ENCODE measurements at places on chromosomes 6 and 20.

DNA sequence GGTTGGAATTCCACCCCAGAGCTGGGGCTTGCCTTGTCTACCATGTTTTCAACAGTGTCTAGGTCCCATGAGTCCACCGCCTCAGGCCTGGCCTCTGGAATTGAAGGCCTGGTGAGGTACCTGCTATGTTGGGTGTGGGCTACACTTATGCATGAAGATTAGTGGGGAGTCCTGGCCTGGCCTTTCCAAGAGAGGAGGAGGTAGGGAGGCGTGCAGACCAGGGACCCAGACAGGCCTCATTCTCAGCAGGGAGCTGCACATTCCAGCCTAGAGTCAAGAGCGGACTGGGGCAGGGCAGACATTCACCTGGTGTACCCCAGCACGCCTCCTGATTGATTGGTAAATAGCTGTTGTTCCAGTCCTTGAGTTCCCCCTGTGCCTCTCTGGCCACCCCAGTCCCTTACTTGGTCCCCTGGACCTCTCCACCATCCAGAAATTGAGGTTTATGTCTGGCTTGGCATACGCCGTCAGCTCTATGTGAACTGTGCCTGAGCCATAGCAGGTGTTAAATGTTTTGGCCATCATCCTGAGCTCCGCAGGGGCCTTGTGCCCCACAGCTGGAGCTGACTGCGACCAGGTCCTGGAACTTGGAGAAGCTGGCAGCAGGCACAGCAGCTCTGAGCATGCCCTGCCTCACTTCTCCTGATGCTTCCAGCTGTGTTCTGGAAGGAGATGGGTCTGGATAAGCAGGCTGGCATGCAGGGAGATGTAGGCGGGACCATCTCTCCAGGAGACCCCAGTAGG lies 8.2 kb upstream of the VEGFA start:
- DNase-seq = no peak

- DNase-seq = peak; percentile 39
Observed at GRCh38 chr6:139595183-139595582, 220.7 kb upstream of the CITED2 start.

GRCh38 chr6:153511896-153512496 lies 380.9 kb upstream of the RGS17 start:
- no peak for DNase-seq

- DNase-seq = no peak
Observed at GRCh38 chr6:89536231-89536630, 102.3 kb downstream of the LYRM2 start.

DNA sequence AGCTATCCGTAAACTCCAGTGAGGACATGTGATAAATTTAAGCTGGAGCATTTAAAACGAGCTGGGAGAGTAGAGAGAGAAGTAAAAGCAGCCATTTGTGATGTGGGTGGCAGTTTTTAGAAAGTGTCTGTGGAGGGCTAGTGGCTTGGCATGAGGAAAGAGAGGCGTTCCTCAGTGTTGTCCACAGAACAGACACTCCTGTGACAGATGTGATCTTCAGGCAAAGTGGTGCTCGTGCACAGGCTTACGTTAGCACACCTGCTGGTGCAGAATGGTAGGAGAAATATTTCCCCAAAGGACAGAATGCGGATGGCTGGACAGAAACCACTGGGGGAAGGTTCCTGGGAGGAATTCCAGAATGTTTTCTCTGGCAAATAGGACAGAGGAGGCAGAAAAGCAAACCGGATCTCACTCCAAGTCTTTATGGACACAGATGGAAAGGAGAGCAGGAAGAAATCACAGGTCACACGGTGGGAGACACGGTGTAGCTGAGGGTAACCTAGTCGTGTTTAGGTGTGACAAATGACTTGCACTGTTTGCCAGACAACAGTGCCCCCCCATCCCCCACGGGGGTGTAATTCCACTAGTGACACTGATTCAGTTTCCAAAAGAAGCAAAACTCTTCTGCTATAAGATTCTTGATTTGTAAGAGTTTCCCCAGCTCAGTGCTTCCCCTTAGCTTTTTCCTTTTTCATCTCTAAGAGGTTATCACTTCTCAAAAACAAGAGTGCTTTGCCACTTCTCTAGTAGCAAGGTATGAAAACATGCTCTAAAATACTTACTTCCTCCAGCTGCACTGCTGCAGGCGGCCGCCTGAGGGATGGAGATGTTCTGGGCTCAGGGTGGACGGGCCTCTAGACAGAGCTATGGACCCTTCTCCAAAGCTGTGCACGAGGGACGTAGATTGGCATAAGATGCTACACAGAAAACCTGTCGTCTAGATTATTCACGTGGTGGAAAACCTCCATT lies 293.2 kb downstream of the QKI start:
- DNase-seq = no peak

DNA sequence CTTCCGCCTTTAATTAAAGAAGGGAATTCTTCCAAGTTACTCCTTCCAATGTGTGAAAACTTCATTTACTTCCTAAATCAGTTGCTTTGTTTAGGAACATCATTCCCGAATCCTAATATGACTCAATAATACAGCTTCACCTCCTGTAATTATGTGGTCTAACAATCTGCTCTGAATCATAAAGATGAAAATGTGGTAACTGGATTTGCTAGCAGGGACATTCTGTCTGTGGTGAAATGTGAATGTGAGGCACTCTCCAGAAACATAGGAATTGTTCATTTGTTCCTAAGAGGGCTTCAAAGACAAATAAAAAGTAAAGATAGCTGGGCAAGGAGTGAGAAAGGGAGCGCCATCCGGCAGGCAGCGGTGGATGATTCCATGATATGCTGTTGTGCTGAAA lies 678.1 kb downstream of the KIF16B start:
- DNase-seq = peak; percentile 41

DNA sequence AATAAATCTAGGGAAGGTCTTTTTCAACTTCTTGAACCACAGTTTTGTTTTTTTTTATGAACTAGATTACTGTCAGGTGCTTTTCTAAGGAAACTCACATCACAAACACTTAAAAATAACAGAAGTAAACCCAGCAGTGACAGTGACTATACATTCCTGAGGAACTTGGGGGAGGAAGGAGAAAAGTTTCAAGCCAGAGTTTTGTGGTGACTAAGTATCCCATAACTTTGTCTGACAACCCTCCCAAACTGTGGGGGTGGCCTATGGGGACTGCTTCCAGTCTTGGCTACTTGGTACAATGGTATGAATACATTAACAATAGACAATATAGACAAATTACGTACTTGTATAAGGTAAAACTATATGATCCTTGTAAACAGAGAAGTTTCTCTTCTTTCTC lies 202.5 kb upstream of the MAN1A1 start:
- DNase-seq = peak; percentile 44

DNA sequence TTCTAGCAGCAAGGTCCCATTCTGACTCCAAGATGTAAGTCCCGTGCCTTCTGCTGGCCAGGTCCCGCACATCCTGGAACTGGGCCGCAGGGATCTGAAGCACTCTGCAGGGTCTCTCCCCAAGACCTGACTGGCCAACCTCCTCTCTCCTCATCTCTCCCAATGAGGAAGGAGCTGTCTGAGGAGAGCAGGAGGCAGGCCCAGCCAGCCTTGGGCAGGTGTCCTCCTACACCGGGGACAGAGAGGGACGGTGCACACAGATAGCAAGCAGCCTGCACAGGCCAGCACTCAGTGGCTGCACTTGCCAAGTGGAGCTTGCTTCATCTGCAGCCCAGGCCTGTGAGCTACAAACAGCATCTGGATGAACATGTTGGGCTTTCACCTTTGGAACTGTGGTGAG lies 76.8 kb upstream of the CD93 start:
- DNase-seq = no peak

GRCh38 chr6:165484178-165484889 lies 174.9 kb upstream of the C6orf118 start:
- DNase-seq = no peak

GRCh38 chr6:47308552-47309290 lies 984 bp downstream of the TNFRSF21 start:
- DNase-seq = peak; percentile 58

- DNase-seq = no peak
Observed at GRCh38 chr6:125674230-125674629, 75.2 kb upstream of the HEY2 start.

GRCh38 chr20:43868091-43868490 lies 46.6 kb upstream of the TOX2 start:
- no peak for DNase-seq

DNA sequence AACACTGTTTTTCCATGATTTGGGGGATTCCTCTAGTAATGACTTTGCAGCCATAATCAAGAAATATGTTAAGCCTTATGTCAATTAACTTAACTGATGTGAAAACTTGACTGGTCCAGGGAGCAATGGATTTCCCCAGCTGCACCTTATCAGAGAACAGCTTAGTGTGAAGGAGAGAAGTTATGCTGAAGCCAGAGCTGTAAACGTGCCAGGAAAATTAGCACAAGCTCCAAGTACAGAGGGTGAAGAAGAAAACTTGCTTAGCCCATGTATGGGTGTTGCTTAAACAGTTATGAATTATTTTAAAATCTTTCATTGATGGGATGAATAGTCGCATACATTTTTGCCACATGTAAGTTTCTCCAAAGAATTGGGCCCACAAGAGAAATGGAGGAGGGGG lies 214.9 kb upstream of the RNF217 start:
- DNase-seq = no peak

DNA sequence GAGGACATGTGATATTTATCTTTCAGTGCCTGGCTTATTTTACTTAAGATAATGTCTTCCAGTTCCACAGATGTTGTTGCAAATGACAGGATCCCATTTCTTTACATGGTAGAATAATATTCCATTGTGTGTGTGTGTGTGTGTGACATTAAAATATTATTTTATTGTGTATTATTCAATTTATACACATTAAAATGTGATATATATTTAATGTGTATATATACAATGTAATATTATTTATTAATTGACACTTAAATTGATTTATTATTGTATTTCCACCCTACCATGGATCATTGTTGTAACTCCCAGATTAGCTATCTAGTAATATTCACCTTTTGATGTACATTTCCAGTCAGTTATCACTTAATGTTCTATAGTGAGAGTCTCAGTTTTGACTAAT lies 1422.5 kb upstream of the ADGRB3 start:
- DNase-seq = no peak

DNA sequence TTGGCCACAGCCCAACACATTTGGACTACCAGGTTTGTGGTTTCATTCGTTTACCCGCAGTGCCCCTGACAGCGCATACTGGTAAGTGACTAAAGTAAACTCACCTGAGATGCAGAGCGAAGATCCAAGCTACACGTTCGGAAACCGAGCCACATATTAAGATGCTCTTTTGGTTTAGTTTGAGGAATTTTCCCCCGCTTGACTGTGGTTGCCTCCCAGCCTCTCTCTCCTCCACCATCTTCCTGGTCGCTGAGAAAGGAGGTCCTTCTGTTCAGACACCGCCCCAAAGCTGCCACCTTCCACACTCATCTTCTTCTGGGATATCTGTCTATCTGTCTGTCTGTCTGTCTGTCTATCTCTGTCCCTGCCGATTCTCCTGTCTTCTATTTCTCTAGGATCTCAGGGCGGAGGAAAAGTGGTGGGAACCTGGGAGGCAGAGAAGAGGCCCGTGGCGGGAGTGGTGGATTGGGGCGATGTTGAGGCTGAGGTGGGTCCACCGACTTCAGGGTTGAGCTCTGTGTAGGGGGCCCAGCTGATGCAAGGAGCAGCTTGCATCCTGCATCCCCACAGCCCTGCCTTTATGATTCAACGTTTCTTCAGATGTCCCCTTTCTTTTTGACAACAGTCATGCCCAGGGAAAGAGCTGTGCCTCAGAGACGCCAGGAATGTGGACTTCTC lies 196.9 kb upstream of the ZNF184 start:
- DNase-seq = peak; percentile 60

GRCh38 chr20:19874040-19874727 lies 116.1 kb downstream of the RIN2 start:
- no peak for DNase-seq

GRCh38 chr20:48999890-49000870 lies 45.9 kb upstream of the CSE1L start:
- no peak for DNase-seq

DNA sequence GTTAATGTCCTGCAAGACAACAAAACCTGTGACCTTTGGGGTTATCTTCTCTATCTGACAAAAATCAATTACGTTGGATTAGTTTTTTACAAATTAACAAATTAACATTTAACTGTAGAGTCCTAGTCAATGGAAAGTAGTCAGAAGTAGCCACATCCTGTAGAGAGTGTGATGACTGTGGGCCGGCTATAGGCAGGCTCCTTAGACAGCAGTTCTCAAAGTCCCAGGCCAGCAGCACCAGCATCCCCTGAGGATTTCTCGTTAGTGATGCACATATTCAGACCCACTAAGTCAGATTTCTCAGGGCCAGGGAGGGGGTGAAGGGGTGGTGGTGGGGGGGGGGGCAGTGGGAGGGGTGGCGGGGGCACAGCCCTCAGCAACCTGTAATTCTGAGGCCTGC lies 37.2 kb downstream of the ZNF341 start:
- no peak for DNase-seq

DNA sequence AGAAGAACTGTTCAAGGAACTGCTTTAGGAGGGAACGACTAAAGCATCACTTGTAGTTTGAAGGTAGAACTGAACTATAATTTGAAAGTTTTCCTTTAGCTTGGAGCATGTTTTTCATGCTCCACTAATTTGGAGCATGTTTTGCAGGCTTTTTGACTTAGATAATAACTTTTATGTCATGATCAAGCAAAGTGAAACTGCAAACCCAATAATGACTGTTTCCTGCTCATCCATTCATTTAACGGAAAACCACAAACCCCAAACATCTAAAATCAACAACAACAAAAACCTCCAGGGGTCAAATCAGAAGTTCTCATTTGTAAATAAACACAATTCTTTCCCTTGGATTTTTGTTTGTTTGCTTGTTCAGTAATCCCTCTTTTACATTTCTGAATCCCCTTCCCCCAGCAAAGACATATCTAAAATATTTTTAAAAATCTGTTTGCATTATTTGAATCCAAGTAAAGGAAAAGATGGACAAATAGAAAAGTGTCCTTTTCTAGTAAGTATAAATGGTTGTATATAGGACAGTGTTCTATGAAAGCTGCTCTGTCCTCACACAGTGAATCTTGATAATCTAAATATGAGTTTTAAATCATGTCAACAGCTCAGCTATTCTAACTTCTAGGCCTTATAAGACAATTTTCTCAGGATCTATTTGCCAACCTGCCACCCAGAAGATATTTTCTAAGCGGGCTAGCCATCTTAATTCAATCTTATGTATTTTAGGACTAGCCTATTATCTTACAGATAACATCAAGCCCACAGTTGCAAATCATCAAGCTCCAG lies 2.6 kb downstream of the SIM1 start:
- DNase-seq = no peak

GRCh38 chr6:133083248-133083967 lies 157.7 kb upstream of the EYA4 start:
- no peak for DNase-seq

DNA sequence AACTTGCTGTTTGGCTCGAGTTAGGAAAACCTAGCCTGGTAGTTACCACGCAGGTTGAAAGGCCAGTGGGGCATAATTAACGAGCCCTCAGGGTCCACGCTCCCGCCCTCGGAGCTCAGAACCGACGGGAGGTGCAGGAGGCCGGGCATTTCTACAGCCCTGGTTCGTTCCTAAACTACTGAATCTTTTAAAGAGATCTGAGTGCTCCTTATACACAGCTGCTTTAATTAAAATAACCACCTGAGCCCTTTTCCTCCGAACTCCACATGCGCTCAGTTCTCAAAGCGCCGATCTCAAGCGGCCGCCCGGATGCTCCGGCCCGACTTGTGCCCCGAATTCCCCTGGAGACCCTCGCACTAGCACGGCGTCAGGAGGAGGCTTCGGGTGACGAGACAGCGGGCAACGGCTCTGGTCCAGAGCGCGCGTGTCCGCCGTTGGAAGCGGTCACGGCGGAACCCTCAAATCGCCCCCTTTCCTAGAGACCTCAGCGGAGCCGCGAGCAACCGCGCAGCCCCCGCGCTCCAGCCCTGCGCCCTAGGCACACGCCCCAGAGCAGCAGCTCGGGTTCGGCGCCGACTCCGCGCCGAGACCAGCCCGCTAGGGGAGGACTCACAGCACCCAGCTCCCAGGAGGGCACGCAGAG lies 397 bp downstream of the WDR27 start:
- no peak for DNase-seq

Data from common myeloid progenitor, CD34-positive (primary cell).